ENCODE measurements at places on chromosomes 5 and 9.
A peak's percentile ranks its signal among the peaks of the same experiment; 100 is the strongest.

- no peak for DNase-seq
Observed at GRCh38 chr9:3810231-3810630, 284.4 kb upstream of the RFX3 start.

GRCh38 chr5:160230686-160231527 lies 1.6 kb downstream of the FABP6 start:
- no peak for DNase-seq

- DNase-seq, result no peak
Observed at GRCh38 chr5:168749391-168750100, 170.4 kb upstream of the PANK3 start.

DNA sequence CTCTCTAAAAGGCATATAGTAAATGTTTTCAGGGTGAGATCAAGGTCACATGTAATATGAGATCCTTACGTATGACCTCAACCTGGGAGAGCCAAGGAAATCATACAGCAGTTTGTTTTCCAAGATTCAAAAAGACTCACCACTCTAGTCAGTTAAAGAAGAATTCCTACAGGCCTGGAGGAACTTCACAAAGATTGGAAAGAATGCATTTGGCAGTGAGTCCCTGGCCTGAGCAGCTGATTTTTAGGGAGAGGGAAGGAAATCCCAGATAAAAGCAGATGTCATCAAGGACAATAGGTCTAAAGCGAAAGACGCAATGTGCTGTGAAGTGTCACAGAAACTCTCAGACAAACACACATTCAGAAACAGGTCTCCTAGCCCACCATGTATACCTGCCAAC lies 424.0 kb upstream of the ZNF462 start:
- DNase-seq, result no peak

DNA sequence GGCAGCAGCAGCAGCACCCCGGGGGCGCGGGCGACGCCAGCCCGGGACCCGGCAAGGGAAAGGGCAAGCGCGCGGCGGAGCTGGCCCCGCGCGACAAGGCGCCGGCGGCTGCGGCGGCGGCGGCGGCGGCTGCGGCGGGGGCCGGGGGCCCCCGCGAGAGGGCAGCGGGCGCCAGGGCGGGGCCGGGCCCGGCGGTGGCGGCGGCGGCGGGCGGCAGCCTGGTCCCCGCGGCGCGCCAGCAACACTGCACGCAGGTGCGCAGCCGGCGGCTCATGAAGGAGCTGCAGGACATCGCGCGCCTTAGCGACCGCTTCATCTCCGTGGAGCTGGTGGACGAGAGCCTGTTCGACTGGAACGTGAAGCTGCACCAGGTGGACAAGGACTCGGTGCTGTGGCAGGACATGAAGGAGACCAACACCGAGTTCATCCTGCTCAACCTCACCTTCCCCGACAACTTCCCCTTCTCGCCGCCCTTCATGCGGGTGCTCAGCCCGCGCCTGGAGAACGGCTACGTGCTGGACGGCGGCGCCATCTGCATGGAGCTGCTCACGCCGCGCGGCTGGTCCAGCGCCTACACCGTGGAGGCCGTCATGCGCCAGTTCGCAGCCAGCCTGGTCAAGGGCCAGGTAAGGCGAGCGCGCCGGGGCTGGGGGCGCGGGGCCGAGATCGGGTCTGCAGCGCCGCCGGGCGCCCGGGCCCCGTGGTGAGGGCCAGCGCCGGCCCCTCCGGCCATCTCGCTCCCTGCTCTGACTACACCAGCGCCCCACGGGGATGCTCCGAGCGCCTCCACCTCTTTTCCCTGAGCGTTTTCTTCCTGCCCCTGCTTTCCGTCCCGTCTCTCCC lies at the start of gene UBE2QL1:
UBE2QL1 (plus strand) TSS at position 238 of the 843 bp plus-strand sequence; CDS start at position 273, 35 bp downstream.
- DNase-seq, result peak; percentile 36

DNA sequence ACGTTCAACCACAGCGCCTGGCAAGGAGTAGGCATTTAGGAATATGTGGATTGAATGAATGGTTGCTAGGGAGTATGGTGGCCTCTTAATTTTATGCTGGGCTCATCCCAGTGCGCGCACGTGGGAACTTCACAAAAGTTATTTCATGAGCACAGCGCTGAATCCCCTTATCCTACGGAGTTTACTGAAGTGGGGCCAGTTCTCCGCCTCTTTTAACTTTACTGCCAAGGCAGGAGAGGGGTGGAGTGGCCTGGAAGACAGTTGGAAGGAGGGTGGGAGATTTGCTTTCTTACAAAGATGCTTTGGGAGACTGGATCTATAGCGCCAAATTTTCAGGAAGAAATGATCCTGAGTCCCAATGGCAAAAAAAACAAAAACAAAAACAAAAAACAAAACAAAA lies 326.5 kb downstream of the SH3GL2 start:
- no peak for DNase-seq

- no peak for DNase-seq
Observed at GRCh38 chr5:1782385-1783215, 17.0 kb downstream of the MRPL36 start.

DNA sequence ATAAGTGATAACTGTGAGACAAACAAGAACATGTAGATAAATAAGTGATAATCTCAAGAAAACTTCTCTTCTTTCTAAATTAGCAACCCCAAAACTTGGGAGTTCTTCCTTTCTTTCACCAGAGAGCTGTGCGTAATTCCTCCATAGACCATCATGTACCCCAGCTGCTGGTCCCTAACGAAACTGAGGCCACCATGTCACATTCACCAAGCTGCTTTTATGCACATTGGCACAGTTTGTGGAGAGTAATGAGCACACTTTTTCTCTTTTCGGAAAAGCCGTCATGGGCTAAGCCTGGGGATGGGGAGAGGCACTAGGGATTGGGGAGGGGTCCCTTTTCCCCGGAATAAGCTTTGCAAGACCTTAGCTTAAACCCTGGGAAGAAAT lies 561.4 kb downstream of the BNC2 start:
- no peak for DNase-seq

- no peak for DNase-seq
Observed at GRCh38 chr5:142894749-142895148, 124.6 kb downstream of the ARHGAP26 start.

DNA sequence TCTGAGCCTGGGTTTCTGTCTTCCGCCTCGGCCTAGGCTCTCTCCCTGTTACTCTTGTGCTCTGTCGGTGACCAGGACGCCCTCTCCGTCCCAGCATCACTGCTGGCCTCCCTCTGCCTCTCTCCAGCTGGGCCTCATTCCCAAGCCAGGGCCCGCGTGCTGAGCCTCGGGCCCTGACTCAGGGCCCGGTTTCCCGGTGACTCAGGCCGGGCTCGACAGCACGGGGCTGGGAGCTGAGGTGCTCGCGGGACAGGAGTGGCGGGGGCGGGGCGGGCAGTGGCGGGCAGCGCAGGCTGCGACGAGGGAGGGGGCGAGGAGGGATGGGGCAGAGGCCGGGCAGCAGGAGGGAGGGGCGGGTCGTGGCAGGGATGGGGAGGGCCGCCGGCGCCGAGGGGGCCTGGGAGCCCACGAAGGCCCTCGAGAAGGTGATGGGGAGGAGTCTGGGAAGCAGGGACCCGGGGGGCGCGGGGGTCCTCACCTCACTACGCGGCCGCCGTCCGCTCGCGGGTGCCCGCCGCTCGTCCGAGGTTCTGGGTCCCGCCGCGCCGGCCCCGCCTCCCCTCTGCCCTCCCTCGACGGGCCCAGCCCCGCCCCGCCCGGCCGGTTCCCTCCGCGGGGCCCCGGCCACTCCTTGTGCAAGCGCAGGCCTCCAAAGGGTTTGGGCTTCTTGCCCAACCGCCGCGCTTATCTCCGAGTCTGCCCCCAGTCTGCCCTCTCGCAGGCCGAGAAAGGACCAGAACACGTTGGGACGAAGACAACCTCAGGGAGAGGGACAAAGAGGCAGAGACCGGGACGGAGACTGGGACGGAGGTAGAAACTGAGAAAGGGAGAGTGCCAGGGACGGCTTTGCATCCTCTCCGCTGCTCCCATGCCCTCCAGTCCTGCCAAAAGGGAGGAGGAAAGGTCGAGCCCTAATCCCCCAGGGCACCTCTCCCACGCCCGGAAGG lies at the start of gene ARAP3:
ARAP3 (minus strand) TSS at position 536 of the 947 bp plus-strand sequence. CDS start 1,744 bp downstream, outside the sequence.
- DNase-seq, result peak; percentile 76

GRCh38 chr9:72477930-72478518 lies 43.4 kb upstream of the TMC1 start:
- no peak for DNase-seq

DNA sequence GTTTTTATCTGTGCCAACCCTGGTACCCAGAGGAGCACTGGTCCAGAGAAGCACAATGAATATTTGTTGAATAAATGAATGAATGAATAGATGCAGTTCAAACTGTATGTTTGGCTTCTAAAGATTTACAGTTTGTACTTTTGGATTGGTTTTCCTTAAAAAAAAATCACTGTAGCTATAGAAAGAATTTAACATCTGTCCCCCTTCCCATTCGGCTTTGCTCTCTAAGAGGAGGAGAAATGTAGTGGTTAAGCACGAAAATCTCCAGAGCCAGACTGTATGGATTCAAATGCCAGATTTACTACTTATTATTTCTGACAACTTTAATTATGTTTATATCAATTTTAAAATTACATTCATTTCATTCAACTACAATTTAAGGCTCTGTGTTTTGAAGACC lies 98.8 kb upstream of the MAMDC2 start:
- DNase-seq, result no peak

GRCh38 chr9:22922222-22922621 lies 475.6 kb downstream of the DMRTA1 start:
- no peak for DNase-seq

GRCh38 chr9:81394881-81395675 lies 294.3 kb downstream of the TLE1 start:
- no peak for DNase-seq

- no peak for DNase-seq
Observed at GRCh38 chr5:156561651-156562050, 234.7 kb downstream of the SGCD start.

DNA sequence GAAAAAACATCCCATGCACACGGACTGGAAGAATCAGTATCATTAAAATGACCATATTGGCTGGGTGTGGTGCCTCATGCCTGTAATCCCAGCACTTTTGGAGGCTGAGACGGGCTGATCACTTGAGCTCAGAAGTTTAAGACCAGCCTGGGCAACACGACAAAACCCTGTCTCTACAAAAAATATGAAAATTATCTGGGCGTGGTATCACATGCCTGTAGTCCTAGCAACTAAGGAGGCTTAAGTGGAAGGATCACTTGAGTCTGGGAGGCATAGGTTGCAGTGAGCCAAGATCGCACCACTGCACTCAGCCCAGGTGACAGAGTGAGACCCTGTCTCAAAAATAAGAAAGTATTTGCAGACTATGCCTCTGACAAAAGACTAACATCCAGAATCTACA lies 68.4 kb downstream of the TTC39B start:
- DNase-seq, result no peak

GRCh38 chr5:10600626-10601245 lies 36.9 kb downstream of the ANKRD33B start:
- no peak for DNase-seq

DNA sequence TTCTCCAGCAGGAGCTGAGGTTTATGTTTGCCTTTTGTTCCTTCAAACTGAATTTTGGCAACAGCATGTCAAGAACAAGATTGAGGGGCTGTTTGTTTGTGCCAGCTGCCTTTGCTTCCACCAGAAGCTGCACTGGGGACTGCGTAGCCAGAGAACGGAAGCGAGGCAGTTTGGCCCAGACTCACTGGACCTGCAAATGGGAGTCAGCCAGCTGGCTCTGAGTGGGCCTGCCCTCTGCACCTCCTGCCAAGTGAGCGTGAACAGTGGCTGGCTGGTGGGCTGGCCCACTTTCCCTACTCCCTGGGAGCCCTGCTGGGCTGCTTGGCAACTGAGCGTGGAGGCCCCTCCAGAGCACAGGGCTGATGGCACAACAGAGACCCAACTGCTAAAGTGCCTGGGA lies 111.6 kb downstream of the GALNT10 start:
- DNase-seq, result no peak

DNA sequence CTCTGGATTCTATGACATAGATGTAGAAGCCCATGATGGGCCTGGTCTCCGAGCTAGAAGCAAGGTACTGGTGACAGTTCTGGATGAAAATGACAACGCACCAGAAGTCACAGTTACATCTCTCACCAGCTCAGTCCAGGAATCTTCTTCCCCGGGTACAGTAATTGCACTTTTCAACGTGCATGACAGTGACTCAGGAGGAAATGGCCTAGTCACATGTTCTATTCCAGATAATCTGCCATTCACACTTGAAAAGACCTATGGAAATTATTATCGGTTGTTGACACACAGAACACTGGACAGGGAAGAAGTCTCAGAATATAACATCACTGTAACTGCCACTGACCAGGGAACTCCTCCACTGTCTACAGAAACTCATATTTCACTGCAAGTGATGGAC lies 1.3 kb downstream of the PCDHGA4 start:
- no peak for DNase-seq

GRCh38 chr9:109918339-109919163 lies 138.6 kb downstream of the PALM2AKAP2 start:
- no peak for DNase-seq

DNA sequence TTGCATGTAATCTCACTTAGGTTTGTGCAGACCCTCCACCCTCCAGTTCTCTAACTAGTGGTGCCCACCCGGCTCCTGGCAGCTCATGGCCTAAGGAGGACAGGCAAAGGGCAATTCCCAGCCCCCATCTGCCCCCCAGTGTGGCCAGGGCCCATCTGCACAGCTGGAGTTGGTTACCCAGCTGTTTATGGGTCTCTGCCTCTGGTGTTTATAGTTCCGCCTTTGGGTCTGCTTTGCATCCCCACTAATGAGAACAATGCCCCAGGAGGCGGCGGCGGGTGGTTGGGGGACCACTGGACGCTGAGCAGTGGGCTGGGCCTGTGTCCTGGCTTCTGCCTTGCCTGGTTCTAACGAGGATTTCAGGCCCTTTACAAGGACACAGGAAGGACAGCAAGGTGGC lies 62.4 kb downstream of the NDST1 start:
- no peak for DNase-seq

- no peak for DNase-seq
Observed at GRCh38 chr5:138844812-138845513, 30.2 kb downstream of the LRRTM2 start.

- no peak for DNase-seq
Observed at GRCh38 chr5:114407783-114408182, 45.9 kb downstream of the KCNN2 start.
